NCI-H748 treated with DMSO at 0.1 percent for 48 hours (cell line): ENCODE measurements at places on chromosomes 5 and 9.

- DNase-seq, result no peak
These were observed 53.4 kb upstream of the SNAPC3 start for GRCh38 chr9:15369238-15369637.

DNA sequence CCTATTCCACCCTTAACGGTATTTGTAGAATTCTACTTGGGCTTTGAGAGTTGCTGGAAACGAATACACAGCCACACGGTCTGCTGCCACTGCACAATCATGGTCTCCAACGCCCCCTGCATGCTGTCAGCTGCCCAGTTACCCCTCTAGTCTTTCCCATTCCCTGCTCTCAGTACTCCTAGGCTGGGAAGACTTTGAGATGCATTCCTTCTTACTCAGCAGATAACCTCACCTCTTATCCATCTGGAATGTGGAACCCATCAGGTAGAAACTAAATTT is 92.8 kb downstream of the ANKH start:
- no peak for DNase-seq

DNA sequence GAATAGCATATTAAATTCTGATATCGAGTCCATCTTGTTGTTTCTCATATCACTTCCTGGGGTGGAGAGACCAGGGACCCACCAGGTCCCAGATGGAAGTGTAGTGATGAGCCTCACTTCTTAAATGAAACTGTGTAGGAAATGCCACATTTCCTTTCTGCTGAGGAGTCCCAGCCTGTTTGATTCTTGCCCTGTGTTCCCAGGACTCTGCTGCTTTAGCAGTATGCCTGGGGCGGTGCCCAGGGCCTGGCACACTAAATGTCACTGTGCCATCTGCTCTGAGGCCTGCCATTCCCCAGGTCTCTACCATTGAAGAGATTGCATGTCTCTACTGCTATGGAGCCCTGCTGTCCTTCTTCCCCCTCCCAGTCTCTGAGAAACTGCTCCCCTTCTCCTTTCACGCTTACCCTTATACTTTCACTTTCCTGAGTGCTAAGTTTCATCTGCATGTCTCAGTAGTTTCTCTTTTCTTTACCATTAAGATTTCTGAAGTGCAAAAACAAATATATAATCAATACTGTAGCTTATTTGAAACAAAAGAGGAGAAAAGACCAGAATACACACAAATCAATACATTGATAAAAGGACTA is 260.4 kb downstream of the GABRB2 start:
- DNase-seq, result no peak

GRCh38 chr5:402615-403359 is 40.2 kb upstream of the EXOC3 start:
- DNase-seq, result no peak

DNA sequence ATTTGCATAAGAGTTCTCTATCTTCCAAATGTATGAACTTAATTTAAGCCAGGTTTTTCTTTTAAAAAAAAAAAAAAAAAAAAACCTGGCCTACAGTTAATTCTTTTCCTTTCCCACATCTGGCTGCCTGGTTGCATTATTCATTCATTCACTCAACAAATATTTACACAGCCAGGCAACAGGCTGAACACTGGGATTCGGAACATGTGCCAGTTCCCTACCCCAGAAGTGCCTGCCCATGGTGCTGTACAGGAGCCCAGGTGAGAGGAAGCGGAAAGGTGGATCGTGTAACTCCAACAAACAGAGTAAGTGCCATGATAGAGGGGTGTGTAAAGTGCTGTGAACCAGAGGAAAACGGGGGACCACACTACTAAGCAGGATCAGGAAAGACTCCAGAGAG is 93.6 kb downstream of the CDK5RAP2 start:
- no peak for DNase-seq

GRCh38 chr5:34722183-34722582 is 66.1 kb downstream of the RAI14 start:
- DNase-seq, result no peak

- DNase-seq, result peak; percentile 36
These were observed 81.3 kb downstream of the STK10 start for GRCh38 chr5:172106511-172107356.

DNA sequence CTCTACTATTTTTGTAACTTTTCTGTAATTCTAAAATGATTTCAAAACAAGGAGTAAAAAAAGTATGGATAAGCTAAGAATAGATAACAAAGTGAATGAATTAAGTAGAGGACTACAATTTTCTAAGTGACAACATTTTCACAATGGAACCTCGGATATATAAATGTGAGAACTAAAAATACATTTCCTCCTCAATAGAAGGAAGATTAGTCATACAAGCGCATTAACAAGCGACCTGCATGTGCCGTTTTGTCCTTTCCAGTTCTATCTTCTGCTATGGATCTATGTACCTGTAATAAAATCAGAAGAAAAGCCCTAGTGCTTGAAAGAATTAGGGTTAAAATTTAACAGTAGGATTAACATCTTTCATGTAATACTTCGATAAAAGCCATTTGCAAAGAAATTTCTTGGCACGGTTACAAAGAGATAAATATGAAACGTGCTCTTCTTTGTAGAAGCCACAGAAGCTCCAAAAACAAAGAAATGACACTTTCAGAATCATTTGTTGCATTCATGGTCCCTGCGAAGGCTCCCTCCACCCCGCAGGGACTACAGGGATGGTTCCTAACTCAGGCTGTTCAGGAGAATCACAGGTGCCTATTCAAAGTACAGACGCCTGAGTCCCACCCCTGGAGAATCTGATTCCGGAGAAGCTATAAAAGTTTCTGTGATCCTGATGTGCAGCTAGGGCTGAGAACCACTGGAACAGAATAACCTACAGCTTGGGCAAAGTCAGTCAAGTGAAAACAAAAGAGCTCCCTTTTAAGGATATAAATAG is 216.6 kb upstream of the EFNA5 start:
- DNase-seq, result no peak

DNA sequence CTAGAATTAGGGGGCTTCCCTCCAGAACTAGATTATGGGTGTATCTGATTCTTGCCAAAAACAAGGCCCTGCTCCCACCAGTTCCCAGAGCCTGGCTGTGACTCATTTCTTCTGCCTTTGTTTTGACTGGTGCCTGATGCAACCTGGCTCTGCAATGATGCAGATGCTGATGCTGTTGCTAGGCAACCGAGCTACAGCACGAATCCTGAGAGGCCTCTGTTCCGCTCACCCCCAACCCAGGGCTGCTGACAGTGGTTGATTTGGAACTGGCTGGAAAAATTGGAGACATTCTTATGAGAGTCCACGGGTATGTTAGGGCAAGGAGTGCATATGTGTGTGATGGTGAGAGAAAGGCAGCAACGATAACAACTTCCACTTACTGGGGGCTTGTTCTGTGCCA is 100.3 kb downstream of the NSG2 start:
- peak; percentile 88 for DNase-seq

- DNase-seq, result peak; percentile 84
These were observed 598 bp downstream of the MYO10 start for GRCh38 chr5:16935231-16936149.

DNA sequence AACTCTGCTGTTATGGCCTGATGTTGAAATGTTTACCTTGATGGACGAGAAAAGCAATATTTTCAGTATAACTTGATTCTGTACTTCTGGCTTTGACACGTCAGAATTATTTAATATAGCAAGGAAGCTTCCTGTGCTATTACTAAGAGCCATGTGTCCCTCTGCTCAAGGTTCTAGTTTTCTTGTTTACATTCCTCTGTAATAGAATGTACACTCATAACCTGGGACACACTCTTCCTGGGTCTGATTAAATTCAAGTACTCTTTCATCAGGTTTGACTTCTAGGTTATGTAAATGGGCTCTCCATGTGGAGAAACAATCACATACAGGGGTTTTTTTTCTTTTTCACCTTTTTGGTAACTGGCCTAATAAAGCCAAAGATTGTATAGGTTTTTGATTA is 33.1 kb downstream of the GTF3C4 start:
- no peak for DNase-seq

- no peak for DNase-seq
These were observed 1467.1 kb downstream of the FOXD4L5 start for GRCh38 chr9:63817622-63818518.

- no peak for DNase-seq
These were observed 2.7 kb upstream of the SLC26A2 start for GRCh38 chr5:149957855-149958254.

DNA sequence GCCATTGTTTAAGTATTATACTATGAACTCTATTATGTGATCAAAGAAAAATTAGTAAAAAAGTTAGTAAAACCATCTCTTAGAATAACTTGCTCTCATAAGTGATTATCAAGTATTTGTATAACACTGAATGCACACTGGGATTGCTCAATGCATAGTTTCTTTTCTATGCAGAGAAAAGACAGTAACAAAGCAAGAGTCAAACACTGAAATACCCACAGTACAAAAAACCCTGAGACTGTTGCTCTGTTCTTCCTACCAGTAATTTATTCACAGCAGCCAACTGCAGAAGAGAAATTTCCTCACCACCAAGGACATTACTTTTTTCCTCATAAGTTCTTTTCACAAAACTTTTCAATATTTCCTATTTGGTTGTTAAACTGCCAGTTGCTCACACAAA is 634.4 kb downstream of the DTWD2 start:
- no peak for DNase-seq

GRCh38 chr9:16184964-16185646 is 632.3 kb downstream of the CCDC171 start:
- DNase-seq, result no peak

DNA sequence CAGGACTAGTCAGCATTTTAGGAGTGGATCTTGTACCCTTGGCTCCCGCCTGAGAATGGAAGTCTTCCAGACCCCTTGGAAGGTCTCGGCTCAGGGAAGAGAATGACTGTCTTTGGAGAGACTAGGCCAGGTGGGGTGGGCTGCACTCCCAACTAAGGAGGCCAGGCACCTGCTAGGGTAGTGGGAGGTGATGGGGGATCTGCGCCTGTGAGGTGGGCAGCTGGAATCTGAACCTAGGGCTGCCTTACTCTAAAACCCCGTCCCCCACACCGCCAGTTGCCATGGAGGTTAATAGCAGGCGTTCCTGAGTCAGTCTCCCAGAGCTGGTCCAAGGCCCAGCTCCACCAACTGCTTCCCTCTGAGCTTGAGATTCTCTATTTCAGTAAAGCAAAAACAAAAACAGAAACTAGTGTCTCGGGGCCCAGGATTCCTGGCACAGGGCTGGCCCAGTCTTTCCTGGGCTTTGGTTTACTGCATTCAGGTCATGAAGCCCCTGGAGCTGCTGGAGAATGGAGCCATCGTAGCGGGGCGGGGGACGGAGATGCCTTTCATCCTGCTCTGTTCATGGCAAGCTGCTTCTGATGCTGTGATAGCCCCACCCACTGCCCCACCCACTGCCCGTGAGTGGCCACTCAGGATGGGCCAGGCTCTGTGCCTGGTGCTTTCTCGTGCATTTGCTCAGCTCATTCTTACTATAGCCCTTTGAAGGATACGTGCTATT is 57.5 kb downstream of the DAB2IP start:
- no peak for DNase-seq

DNA sequence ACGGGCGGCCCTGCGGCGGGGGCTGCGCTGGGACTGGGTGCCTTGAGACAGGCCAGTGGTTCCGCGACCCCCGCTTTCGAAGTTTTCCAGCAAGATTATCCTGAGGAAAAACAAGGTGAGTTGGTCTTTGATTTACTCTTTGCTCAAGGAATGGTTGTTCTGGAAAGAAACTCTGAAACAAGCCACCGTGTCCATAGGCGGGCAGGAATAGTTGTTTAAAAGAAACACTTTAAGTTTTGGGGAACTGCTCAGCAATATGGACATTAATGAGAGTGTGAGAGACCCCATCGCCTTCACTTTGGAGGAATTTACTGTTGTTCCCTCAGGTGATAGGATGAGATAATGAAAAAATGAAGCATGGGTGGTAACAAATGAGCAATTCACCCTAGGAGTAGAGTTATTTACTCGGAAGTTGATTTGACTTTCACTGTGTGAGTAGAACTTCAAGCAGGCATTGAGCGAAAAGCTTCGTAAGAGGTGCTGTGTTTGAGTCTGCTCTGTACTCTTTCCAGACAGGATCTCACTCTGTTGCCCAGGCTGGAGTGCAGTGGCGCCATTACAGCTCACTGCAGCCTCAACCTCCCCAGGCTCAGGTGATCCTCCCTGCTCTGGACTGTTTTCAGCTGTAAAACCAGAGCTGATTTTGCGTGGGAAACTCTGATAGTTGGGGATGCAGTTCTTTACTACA is 1.1 kb downstream of the DMRTA1 start:
- DNase-seq, result no peak

GRCh38 chr5:135266975-135267374 is 132.1 kb downstream of the MACROH2A1 start:
- DNase-seq, result no peak

GRCh38 chr9:107175041-107175440 is 108.0 kb upstream of the RAD23B start:
- DNase-seq, result no peak

- no peak for DNase-seq
These were observed 71.6 kb upstream of the STC2 start for GRCh38 chr5:173399851-173400250.

- no peak for DNase-seq
These were observed 48.8 kb upstream of the CD180 start for GRCh38 chr5:67245259-67245846.

DNA sequence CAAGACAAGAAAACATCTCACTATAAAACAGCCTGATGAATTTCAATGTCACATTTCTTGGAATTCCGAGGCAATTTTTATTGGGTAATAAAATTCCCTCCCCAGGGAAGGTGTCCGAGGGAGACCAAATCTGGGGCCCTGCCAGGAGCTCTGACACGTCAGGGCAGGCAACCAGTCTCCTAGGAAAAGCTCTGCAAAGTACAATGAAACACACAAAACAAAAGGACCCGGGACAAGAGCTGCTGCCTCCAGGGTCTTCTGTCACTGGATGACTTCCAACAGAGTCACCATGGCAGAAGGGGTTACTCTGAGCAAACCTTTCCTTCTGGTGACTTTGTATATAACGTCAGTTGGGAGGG is 50.8 kb downstream of the SAXO1 start:
- no peak for DNase-seq

DNA sequence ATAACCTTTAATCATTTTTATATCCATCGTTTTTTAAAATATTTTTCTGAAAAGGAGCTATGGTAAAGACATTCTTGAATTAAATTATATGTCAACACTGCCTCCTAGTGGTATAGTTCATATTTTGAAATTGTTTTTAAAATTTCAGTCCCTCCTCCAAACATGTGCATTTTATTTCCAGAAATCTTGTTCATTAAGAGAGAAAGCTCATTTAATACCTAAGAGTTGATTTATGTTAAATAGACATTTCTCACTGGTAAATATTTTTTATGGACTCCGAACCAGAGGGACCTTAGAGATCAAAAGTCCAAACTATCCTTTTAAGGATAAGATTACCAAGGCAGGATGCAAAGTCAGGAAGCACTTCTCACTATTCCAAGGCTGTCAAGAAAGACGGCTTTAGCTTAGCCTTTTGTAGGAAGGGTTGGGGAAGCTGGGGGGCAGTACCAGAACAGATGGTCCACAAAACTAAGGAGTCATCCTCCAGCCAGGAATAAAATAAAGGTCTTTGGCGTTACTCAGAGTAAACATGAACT is 21.6 kb downstream of the BHMT start:
- peak; percentile 57 for DNase-seq

DNA sequence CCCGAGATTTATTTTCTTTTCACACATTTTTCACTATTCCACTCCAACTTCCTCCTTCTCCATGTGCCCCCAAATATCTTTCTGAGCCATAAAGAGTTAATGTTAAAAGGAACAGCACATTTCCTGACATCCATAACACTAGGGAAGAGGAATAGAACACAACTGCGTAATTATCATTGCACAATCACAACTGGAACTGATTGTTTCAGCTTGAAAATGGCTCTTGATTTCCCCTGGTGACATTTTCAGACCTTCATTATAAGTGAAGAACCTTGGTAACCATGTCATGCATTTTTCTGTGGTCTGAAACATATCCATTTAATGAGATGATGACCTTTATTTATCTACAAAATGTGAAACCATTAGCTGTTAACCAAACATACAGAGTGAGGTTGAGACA is 82.4 kb downstream of the PCSK1 start:
- DNase-seq, result no peak
